ENCODE measurements at places on chromosomes 1 and 21.

- DNase-seq: no peak
Observed at GRCh38 chr1:20480243-20480944, 5.6 kb downstream of the CAMK2N1 start.

GRCh38 chr21:36349315-36349714 is 29.3 kb downstream of the MORC3 start:
- DNase-seq: no peak

DNA sequence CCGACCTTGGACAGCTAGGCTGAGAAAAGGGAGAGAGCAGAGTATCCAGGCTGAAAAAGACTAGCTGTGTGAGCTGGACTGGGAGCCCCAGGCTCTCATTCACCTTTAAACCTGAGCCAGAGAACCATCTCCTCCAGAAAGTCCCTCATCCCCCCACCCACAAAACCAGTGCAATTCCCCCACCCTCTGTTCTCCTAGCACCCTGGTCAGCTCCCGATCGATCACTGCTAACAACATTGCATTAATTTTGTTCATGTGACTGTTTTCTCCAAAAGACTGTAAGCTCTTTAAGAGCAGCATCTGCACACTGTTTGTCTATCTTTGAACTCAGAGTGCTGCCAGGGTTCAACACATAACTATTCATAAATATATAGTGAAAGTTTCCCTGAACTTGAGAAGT is 67.1 kb upstream of the NFASC start:
- DNase-seq: no peak

DNA sequence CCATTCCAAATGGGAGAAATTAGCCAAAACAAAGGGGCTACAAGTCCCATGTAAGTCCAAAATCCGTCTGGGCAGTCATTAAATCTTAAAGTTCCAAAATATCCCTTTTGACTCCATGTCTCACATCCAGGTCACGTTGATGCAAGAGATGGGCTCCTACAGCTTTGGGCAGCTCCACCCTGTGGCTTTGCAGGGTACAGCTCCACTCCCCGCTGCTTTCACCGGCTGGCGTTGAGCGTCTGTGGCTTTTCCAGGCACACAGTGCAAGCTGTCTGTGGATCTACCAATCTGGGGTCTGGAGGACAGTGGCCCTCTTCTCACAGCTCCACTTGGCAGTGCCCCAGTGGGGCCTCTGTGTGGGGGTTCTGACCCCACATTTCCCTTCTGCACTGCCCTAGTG is 130.2 kb downstream of the TPR start:
- DNase-seq: no peak

GRCh38 chr1:243513726-243514491 is 258.1 kb downstream of the SDCCAG8 start:
- DNase-seq: no peak

DNA sequence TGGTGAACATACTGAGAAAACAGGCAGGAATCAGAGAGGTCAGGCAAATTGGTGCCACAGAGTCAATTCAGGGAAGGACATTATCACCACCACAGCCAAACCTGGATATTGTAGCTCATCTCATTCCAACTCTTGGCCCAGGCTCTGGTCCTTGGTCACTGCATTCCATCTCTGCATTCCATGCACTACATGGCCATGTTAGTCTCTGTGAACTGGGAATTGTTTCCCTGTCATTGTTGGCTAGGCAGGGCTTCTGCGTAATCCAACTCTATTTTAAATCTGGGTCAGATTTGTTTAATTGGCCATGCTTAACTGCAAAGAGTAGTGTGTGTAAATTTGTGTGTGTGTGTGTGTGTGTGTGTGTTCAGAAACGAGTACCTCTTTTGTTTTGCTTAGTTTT is 837.6 kb upstream of the ADAMTS5 start:
- DNase-seq: no peak

- no peak for DNase-seq
Observed at GRCh38 chr1:53616927-53617326, 122.0 kb downstream of the GLIS1 start.

GRCh38 chr1:171606402-171606941 is 15.6 kb upstream of the MYOCOS start:
- no peak for DNase-seq

DNA sequence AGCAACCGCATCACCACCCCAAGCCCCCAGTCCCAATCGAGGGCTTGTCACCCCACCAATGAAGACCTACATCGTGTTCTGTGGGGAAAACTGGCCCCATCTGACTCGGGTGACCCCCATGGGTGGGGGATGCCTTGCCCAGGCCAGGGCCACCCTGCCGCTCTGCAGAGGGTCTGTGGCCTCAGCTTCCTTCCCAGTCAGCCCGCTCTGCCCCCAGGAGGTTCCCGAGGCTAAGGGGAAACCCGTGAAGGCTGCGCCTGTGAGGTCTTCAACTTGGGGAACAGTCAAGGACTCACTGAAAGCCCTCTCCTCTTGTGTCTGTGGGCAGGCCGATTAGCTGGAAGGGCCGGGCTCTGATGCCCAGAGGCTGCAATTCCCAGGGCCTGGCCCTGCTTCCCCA is 2.0 kb downstream of the SRARP start:
- no peak for DNase-seq

DNA sequence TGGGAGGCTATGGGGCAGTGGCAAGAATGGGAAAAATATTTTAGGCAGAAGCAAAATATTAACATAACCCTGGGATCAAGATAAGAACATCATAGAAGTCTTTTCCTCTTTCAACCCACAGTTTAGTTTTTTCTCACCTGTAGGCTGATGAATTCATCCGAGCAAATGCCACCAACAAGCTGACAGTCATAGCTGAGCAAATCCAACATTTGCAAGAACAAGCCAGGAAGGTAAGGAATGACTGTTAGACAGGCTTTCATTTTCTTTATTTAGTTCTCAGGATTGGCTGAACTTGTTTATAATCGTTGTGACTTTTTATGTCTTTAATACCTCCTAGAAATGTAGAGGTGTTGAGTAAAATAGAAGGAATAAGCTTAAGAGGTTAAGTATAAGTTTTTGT is 6.4 kb downstream of the C1orf50 start:
- DNase-seq: no peak

DNA sequence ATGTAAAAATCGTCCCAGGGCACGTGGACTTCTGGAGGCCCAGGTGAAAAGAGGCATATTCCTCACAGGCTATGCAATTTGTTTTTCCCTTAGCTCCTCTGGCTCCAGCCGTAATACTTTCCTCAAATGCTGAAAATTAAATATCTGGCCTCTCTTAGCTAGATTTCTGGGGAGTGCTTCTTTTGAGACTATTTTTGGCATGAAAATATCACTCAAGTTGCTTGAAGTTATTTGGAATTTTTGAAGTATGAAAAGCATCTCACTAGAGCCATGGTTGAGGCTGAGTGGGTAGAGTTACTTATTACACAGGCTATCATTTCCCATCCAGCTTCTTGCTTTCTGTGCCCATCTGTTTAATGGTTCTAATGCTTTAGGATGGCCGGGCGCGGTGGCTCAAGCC is 59.7 kb downstream of the MYOM3 start:
- no peak for DNase-seq

DNA sequence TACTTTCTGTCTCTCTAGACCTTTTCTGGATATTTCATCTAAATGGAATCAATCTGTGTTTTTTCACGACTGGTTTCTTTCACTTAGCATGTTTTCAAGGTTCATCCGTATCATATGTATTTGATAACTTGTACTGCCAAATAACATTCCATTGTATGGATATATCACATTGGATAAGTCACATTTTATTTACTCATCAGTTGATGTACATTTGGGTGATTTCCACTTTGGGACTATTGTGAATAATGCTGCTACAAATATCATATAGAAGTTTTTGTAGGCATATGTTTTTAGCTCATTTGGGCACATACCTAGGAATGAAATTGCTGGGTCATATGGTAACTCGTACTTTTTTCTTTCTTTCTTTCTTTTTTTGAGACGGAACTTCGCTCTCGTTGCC is 6.7 kb downstream of the HMGN2 start:
- DNase-seq: no peak

- DNase-seq: no peak
Observed at GRCh38 chr1:108119500-108119899, 80.6 kb downstream of the SLC25A24 start.

DNA sequence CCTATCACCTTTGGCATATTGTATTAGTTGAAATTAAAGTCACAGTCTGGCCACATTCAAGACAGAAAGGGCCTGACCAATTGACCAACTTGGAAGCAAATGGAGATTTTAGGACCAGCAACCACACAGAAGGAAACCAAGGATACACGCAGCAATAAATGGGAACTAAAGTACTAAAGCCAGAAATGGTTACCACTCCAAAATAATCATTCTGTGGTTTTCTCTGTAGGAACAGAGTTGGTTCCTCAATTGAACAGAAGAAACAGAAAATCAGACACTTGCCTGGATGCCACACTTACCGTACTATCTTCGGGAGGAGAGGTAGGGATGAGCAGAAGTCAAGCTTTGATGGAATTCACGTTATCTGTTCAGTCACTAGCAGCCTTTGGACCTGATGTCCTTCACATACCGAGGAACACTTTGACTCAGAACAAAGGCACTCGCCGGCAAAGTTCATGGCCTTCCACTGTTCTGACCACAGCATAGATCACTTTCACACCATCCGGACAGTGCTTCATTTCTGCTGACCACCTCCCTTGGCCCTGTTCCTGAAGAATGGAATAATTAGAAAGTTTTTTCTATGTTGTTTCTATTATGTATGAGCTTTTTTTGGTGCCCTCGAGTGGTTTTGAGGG is 96.9 kb downstream of the LPAR3 start:
- no peak for DNase-seq

DNA sequence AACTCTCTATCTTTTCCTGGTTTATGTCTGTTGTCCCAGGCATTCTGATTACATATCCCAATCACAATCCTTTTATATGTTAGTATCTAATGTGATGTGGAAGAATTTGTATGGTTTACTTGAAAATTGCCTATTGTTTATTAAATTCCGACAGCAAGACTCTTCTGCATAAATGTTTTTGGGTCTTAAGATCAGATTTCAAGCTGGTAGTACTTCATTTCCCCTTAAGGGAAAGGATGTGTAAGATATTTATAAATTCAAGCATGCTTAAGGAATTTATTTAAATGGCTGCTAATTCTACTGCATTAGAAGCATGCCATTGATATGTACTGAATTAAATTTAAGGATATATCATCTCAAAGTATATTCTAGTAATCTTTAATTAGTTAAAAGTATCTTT is 20.4 kb upstream of the GPR88 start:
- DNase-seq: no peak

GRCh38 chr1:239891621-239892358 is 199.9 kb upstream of the FMN2 start:
- DNase-seq: no peak

- no peak for DNase-seq
Observed at GRCh38 chr1:13813398-13814012, 113.5 kb downstream of the PRDM2 start.

GRCh38 chr1:185864331-185864730 is 130.1 kb downstream of the HMCN1 start:
- no peak for DNase-seq

- no peak for DNase-seq
Observed at GRCh38 chr1:228478912-228479711, 8.1 kb upstream of the RNF187 start.

DNA sequence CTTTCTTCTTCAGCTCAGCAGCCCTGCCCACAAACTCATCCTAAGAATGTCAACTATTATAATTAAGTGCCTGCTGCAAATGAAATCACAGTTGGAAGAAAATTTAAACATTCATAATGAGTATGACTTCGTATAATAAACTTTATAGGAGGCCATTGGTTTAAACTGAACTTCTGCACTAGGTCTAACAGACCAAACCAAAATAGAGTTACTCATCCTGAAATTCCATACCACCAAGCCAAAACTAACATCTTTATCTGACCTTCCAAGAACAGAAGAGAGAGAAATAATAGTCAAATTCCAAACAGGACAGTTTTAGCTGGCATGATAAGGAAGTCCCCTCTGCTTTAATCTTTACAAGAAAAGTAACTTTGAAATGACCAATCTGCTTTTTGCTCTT is 472.4 kb upstream of the PRMT6 start:
- DNase-seq: no peak

DNA sequence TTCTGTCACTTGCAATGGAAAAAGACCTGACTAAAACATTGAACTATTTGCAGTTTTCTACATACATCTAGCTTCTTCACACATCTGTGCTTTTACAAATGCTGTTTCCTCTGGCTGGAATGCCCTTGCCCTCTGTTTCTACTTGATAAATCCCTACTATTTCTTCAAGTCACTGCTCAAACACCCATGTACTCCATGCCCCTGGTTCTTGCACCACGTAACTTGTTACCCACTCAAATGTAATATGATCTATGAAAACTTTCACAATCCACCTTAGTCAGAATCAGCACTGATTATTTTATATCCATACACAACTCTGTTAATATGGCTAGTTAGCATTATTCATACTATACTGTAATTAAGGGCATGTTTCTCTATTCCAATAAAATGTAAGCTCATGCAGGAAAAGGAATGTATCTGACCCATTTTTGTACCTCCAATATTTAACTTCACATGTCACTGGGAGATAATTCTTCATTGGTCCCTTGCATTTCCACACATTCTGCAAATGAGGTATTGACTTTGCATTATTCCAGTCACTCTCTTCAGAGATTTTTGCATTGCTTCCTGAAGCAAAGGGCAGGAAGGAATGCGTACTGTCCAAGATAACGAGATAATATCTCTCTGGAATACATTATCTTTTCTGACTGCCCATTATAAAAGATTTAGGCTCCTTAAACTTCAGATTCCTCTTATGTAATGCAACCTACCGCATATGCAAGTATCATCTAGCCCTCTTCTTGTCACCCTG is 158.3 kb downstream of the COL24A1 start:
- no peak for DNase-seq

- DNase-seq: no peak
Observed at GRCh38 chr1:54808443-54809207, 7.5 kb upstream of the TTC22 start.

- DNase-seq: no peak
Observed at GRCh38 chr1:113369699-113370098, 20.6 kb upstream of the MAGI3 start.

DNA sequence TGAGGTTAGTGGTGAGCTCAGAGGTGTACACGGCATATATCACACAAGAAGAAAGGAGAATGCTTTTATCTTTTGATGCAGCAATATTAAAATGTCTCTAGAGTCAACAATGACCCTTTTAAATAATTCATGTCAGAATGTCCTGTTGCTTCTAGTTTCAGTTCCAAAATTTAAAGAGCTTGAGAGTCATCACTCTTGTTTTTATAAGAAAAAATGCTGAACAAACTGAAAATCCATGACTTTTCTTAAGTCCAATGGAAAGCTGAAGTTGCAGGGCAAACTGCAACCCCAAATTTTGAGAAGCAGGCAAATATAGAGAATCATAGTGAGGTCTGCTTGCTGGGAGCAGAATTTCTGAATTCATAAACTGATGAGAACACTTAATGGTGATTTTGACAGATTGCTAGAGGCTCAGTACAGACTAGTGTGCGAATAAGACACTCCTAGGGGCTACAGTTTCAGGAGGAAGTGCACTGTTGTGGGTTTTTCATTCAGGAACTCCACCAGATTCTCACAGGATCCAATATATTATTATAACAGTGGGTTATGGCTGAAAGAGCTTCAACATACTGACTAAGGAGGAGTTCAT is 135.1 kb downstream of the CLIC6 start:
- DNase-seq: no peak
